ENCODE measurements at places on chromosomes 4 and X.

DNA sequence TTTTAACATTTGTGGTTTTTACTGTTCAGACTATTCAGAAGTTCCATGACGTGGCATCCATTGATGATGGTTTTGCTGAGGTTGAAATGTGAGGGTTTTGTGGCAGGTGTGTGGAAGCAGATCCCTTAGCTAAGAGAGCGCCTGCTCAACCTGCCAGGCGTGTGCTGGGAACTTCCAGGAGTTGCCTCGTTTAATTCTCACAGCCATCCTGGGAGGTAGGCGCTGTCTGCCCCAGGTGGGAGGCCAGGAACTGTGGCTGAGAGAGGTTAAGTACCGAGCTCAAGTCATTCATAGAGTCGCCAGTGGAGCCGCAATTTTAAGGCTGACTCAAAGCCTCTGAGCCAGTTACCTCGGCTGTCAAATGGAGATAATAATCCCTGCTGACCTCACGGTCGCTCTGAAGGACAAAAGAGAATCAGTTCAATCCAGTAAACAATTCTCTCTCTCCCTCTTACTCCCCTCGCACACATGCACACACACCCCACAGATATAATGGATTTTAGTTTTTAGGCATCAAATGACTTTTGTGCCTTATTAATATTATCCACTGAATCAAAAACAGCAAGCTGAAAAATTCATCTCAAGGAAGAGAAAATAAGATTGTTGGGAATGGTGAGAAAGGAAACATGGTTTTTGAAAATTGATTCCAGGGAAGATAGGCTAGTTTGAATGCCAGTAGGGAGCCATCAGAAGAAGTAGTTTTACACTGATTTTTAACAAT is 171.3 kb downstream of the PTTG2 start:
- DNase-seq: peak; percentile 44

DNA sequence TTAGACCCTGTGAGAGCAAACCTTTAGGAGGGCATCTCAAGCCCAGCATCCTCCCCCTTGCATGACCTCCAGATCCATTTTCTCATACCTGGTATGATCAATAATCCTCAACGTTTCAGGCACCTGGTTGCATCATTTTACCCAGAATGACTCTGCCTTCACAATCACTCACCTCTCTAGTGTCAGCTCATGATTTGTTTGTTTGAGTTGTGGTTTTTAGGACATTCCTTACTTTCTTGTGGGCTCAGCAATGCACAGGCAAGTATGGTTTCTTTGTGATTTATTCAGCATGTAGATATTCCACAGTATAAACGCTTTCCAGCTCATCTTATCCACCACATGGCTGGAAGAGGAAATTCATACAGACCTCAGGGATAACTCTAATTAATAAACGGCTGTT is 93.6 kb upstream of the CPEB2 start:
- no peak for DNase-seq

DNA sequence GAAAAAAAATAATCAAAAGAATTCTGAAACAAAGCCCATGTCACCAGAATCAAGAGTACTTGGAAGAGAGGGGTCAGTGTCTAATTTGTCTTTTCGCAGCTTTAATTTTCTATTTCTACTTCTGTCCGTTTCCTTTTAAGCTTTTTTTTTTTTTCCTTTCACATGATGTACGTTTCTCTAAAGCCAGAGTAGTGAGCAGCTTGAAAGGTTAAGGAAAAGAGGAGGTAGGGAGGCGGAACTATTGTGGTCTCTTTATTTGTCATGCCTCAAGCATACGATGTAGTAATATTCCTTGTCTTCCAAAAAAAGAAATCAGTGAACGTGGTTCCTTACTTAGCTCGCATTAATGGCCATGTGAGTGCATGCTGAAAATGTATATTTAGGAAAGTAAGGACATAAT is 311.5 kb downstream of the TENM3 start:
- no peak for DNase-seq

DNA sequence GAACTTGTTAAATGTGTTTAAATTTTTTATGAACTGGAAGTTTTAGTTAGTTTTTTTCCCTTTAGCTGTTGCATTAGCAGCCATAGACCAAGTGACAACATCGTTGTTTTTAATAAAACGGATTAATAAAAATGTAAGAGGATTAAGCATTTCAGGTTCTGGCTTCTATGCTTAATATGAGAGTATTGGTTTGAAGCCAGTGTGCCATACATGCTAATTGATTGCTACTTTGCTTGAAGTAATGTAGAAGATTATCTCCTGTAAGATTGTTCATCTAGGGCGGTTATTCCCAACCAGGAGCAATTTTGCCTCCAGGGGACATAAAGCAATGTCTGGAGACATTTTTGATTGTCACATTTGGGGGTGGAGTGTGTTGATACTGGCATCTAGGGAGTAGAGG is 54.3 kb downstream of the TLL1 start:
- DNase-seq: no peak

- DNase-seq: no peak
Measured at GRCh38 chr4:152115118-152115517, 354.3 kb upstream of the GATB start.

- no peak for DNase-seq
Measured at GRCh38 chr4:37994569-37994968, 34.4 kb downstream of the PTTG2 start.

GRCh38 chrX:1389993-1390285 is 2.0 kb downstream of the SLC25A6 start:
- DNase-seq: no peak

- no peak for DNase-seq
Measured at GRCh38 chrX:69173906-69174305, 8.7 kb upstream of the PJA1 start.
